ENCODE measurements at places on chromosomes 7 and 10.

GRCh38 chr10:11553773-11554381 is 57.6 kb downstream of the USP6NL start:
- peak; percentile 61 for DNase-seq

DNA sequence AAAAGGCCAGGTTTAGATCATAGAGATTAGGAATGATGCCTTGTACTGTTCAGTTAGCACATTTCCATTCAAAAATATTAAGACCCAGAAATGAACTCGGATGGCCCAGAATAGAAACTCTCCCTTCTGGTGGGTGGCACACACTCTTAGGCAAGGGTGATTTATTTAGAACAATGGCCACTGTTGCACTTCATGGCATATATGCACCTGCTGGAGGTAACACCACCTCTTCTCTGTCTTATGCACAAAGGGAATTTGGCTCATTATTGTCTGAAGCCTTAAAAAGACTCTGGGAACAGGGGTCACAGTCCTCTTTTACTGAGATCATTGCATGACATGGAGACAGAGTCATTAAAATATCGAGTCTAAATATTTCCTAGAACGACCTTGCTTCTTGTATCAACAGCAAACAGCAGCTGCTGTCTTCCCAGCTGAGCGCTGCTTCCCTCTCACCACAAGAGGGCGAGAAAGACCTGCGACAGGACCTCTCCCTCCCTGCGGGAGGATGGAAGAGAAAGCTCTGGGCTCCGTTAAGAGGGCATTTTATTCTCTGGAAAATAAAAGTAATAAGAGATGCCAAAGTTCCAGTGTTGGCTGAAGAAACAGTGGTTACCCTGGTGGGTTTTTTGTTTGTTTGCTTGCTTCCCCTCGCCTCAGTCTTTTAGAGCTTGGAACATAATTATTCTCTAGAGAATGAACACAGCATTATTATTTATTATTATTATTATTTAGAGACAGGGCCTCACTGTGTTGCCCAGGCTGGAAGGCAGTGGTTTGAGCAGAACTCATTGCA is 13.5 kb upstream of the BAMBI start:
- DNase-seq = peak; percentile 81

- DNase-seq = peak; percentile 25
Measured at GRCh38 chr7:56110611-56111010, 4.3 kb upstream of the CHCHD2 start.

- DNase-seq = no peak
Measured at GRCh38 chr10:79068203-79068561, 584 bp upstream of the ZMIZ1 start.

- DNase-seq = no peak
Measured at GRCh38 chr7:69615685-69616084, 17.4 kb downstream of the AUTS2 start.

All from activated CD4-positive, alpha-beta T cell treated with anti-CD3 and anti-CD28 coated beads, Interleukin-10, Interleukin-2, amounts not matched to agents 100 ng/mL and 50 ng/mL, durations not matched to agents 16 hours and 8 hours (primary cell).